ENCODE measurements at places on chromosomes 3 and 15. TPM values are rescaled to one million over a fixed set of nuclear protein-coding genes. Genes with fewer than 3 reads are reported as not detected.

C2CD4A gene
- not detected for total RNA-seq

STRA6 gene
- total RNA-seq, result 0.98 TPM

DNA sequence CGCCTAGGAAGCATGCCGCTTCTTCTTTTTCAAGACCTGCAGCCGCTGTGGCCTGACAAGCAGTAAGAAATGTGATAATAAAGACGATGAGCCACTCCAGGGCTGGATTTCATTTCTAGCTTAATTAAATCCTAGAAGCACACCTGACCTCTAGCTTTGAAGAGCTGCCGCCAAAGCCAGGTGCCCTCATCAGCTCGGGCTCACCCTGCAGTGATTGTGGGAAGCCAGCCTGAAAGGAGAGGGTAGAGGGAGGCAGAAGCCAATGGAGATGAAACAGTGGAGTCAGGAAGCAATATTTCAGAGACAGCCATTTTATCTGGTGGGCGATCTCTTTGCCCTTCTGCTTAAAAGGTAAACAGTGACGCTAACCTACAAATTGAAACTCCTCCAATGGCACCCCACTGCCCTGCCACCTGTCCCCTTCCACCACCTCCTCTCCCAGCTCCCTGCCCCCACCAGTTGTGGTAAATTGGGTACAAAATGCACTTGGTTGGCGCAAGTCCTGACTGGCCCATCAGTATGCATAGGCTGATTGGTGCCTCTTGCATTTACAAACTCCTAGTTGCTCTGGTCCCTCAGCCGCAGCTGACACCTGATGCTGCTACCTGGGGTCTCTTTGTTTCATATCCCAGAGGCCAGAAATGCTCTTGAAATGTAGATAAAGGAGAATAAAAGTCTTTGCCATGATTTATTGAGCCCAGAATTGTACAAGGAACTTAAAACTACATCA lies 385.3 kb downstream of the PDCD6IP start:
- no peak overlapping the region for H3K4me3 ChIP-seq
- no peak overlapping the region for H3K27ac ChIP-seq
- H3K36me3 ChIP-seq, result no peaks in the 10 kb centered on the region
- H3K27me3 ChIP-seq, result no peaks in the 10 kb centered on the region
- H3K4me1 ChIP-seq, result no peaks in the 10 kb centered on the region

DNA sequence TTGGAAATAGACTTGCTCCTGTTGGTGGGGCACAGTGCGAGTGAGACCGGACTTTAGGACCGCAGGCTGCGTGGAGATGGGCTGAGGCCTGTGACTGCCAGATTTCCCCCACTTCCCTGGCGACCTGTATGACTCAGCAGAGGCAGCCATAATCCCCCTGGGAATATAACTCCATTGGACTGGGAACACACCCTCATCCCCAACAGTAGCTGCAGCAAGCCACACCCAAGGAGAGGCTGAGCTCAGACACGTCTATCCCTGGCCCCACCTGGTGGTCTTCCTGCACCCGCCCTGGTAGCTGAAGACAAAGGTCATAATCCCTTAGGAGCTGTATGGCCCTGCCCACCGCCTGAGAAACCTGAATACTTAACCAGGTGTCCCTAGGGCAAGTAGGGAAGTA lies 42.6 kb downstream of the DZIP1L start:
- DNase-seq, result no peak
- H3K36me3 ChIP-seq, result no peaks in the 10 kb centered on the region
- H3K27ac ChIP-seq, result no peak overlapping the region
- no peak overlapping the region for H3K4me3 ChIP-seq
- H3K27me3 ChIP-seq, result no peaks in the 10 kb centered on the region
- no peaks in the 10 kb centered on the region for H3K4me1 ChIP-seq

DNA sequence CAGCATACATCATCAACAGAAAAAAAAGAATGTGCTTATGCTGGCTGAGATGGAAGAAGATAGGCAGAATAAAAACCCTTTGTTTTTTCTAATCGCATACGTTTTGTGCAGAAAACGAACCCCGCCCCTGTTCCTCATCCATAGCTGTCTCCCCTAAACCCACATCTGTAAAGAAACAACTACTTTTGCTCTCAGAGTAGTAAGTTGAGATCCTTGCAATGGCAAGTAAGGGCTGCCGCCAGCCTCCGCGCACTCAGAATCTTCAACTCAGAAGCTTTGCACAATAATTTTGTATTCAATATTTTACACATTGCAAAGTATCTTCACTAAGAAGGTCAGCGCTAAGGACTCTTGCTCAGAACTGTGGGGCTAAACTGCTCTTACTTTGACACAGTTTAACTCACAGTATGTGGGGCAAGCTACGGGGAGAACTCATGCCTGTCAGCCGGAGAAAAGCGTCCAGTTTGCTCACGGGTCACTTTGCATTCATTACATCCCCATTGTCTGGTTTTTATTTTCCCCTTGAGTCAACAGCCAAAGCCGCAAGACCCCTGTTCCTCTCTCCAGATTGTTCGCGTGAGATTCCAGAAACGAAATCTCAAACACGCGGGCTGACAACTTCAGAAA lies 1.0 kb downstream of the LYSMD4 start:
- no peaks in the 10 kb centered on the region for H3K4me1 ChIP-seq
- peak overlapping the region; percentile 98 for H3K4me3 ChIP-seq
- H3K27ac ChIP-seq, result peak overlapping the region; percentile 90
- no peak for DNase-seq
- no peaks in the 10 kb centered on the region for H3K36me3 ChIP-seq

DNA sequence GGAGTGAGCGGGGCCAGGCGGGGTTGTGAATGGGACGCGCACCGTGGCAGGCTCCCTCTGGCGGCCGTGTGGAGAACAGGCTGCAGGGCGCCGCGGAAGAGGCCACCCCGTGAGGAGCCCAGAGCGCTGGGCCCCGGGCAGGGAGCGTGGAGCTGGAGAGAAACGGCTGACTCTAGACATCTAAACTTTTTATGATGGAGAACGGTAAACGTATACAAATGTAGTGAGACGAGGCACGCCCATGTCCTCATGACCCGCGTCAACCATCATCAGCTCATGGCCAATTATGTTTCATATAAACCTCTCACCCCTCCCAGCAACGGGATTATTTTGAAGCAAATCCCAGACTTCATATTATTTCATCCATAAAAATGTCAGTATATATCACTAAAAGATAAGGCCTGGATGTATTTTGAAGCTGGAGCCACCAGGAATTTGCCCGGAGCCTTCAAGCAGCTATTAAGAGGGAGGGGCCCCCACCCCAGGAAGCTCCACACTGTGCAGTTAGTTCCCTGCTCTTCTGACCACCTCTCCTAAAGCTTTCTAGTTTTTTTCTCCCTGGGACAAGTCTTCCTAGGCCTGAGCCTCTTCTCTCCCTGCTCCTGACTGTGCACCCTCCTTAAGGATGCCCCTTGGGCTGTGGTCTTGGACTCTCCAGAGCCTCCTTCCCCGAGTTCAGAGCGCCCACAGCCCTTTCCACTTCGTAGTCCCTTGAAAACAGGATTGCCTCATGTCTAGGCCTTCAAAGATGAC lies 149.5 kb downstream of the SMAD6 start:
- DNase-seq, result peak; percentile 70
- no peaks in the 10 kb centered on the region for H3K27me3 ChIP-seq
- H3K4me3 ChIP-seq, result no peak overlapping the region
- H3K36me3 ChIP-seq, result no peaks in the 10 kb centered on the region

DNA sequence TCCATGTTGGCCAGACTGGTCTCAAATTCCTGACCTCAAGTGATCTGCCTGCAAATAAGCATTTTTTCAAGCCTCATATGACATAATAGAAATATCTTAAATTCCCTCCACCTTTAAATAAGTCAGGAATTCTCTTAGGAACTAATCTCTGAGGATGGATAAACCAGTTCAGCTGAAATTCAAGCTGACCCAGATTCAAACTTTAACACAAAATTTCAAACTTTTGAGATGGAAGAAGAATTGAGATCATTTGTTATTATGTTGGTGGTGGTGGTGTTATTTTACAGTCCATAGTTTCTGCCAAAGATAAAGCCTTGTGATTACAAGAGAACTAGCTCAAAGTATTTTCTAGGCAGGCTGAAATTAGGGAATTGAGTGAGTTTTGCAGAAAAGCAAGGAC lies 85.5 kb downstream of the SSR3 start:
- no peaks in the 10 kb centered on the region for H3K27me3 ChIP-seq
- peaks cover 6% of the 10 kb centered on the region for H3K4me1 ChIP-seq
- no peak overlapping the region for H3K27ac ChIP-seq
- no peak for DNase-seq
- H3K36me3 ChIP-seq, result no peaks in the 10 kb centered on the region
